Stimulated activated CD4-positive, alpha-beta T cell treated with anti-CD3 and anti-CD28 coated beads, TNF-alpha, amount 100 ng/mL, for 1 hour (primary cell): ENCODE measurements at places on chromosomes 3 and 15.

DNA sequence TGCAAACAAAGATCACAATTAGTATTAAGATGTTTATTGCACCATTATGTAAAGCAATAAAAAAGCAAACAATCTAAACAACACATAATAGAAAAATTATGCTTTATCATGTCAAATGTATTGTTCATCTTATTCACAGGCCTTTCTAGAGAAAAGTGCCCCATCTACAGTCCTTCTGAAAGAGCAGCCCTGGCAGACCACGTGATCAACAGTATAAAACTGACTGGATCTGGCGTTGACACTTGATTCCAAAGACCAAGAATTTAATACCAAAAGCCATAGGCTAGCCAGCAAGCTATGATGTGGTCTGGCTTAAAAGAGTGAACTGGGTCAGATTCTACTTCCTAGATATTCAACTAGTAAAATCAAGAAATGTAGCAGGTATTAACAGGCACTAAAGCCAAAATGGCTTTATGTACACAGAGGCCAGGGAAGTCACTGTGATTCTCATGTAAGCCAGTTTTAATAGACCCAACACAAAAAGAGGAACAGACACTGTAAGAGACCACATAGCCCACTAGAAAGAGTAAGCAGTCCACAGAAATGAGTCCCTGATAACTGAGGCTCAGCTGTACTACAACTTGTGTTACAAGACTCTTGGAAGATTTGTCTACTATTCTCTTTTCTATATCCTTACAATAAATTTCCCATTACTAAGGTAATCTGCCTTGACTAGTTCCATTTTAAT, 32.5 kb downstream of the DMXL2 start:
- no peak for DNase-seq

DNA sequence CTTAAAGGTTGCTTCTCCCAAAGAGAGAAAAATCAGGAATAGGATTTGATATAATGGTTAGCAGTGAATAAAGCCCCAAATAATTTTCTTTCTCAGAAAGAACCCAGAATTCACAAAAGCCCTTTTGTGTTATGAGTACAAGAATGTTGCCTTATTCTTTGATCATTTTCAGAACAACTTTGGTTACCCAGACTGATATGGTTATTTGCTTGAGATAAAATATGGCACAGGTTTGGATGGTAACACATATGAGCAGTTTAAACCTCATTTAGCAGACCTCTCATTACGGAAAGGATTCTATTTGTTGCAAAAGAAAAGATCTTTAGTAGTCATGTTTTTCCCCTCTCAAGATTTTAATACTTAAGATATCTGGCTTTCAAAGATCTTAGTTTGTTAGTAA, 104.8 kb upstream of the MEX3B start:
- DNase-seq = no peak

DNA sequence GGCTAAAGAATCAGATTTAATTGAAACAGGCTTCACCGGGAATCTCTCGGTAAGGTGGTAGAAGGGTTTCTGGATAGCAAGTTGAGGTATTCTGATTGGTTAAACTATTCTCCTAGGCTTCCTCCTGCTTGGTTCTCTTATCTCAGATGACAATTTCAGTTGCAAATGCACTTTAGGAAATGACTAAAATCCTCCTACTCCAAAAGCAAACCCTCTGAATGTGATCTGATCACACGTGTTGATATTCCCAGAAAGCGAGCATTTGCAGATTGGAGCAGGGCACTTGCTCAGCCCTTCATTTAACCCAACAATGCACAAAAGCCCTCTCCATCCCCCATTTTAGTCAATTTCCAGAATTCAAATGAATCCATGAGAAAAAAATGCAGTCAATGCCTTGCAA, 55.6 kb upstream of the ICE2 start:
- DNase-seq = no peak

DNA sequence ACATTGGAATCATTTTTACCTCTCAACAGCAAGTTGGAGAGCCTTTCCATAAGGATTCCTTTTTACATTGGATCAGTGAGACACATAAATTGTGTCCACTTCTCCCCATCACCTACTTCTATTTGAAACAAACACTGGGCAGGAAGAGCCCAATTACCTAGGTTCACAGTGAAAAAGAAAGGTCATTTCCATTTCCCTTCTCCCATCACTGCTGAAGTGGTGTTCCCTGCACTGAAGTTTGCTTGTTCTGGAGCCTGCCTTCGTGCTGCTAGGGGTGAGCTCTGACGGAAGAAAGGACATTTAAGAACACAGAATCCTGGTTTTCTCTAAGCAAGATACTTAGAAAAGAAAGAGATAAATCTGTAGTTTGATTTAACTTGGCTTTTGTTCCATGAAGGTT, 123.8 kb upstream of the ZBTB20 start:
- DNase-seq = no peak

DNA sequence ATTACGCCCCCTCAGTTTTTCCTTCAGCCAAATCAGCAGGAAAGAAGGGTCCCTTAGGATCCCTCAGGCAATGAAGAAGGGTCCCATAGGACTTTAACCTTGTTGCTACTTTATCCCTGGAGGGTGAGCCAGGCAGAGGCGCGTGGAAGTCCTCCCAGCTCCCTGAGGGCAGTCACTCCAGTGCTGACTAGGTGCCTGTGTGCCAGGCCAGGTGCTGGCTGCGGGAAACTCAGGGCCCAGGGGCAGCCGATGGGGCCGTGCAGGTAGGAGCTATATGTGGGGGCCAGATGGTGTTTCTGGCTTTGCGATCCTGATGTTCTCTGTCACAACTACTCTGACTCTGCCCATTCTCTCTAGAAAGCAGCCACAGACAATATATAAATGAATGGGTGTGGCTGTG, 42.8 kb upstream of the IQSEC1 start:
- no peak for DNase-seq

GRCh38 chr3:134594331-134594741, 56.5 kb downstream of the KY start:
- no peak for DNase-seq

DNA sequence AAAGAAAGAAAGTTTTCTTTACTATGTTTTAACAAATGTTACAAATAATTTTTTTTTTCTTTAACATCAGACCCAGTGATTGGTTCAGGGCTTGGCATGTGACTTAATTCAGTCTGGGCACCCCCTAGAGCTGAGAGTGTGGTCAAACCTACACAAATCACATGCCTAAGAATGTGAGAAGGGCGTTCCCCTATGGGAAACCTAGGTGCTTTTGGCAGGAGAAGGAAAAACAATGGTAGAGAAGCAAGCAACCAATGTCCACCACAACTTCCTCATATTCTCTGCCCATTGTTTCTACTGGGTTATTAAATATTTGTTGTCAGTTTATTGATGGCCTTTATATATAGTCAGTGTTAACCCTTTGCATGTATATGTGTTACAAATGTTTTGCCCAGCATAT, 21.4 kb upstream of the PIAS1 start:
- no peak for DNase-seq

DNA sequence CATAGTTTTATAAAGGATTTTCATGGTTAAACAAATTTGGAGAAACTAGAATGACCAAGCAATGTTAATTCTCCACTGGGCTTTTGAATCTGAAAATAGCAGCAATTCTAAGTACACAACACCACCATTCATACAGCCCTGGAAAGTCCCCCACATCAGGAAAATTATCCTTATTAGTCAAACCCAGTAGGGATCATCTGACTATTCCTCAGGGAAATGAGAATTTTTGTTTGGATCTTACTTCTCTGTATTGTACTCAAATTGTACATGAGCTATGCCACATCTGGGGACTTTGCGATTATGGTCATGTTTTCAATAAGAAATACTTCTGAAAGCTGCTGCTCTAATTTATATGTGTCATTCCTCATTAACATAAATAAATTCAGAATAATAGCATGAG, 46.0 kb downstream of the RARB start:
- no peak for DNase-seq
